ENCODE measurements at places on chromosomes 13 and 19.

DNA sequence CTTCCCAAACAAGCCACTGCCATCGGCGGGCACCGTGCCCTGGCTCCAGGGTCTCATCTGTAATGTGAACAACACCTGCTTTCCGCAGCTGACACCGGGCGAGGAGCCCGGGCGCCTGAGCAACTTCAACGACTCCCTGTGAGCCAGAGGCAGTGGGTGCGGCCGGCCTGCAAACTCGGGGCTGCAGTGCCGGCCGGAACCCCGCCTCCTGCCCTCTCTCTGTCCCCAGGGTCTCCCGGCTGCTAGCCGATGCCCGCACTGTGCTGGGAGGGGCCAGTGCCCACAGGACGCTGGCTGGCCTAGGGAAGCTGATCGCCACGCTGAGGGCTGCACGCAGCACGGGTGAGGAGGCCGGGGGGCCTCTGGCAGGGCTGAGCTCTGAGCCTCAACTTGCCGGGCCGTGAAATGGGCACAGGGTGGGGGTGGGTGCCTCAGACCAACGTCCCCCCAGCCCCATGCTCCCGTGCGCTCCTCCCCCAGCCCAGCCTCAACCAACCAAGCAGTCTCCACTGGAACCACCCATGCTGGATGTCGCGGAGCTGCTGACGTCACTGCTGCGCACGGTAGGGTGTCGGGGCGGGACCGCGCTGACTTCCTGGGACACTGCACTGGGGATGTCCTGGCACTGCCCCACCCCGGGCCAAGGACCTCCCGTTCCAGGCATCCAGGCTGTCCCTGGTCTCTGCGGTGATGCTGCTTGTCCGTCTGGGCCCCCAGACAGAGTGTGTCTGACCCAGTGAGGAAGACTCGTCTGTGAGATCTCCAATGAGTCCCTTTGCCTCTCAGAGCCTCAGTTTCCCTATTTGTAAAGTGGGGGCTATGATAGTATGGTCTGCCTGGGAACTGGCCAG lies 2.2 kb downstream of the ABCA7 start:
- no peak for DNase-seq

DNA sequence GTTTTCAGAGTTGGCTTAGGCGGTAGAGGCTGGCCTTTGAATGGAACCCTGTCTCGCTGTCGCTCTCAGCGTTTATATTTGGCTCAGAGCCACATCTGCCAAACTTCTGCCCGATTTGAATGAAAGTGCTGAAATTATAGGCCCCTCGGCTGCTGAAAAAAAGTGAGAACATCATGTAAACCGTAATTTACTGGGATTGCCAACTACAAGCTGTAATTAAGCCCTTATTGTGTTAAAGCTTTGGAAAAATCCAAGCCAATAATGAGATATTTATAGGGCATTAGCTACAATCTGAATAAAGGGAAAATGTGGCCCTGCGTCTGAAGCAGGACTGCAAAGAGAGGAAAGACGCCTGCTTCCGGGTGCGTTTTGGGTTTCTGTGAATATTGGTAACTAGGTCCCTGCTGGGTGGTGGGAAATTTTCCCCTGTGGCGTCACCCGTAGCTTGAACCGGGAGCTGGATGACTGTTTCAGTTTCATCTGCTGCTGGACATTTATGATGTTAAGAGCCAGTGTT lies 9.9 kb downstream of the DNM2 start:
- no peak for DNase-seq

DNA sequence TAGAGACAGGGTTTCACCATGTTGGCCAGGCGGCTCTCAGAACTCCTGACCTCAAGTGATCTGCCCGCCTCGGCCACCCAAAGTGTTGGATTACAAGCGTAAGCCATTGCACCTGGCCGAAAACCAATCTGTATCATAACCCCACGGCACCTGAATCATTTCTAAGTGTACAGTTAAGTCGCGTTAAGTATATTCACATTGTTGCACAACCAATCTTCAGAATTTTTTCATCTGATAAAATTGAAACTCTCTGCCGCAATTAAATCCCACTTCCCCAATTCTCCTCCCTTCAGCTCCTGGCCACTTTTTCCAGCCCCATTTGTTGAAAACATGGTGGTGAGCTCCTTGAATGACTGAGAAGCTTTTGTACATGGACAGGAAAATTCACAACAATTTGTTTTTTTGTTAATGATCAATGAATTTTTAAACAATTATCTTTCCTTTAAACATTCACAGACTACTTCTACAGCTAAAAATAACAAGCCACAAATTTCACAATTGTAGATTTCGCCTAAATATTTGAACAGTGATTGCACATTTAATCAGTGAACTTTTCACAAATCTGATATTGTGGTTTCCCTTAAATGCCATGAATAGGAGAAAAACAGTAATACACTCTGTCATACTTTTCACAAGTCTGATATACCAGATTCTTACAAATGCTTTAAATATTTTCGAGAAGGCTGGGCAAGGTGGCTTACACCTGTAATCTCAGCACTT lies 13.8 kb downstream of the FGF21 start:
- no peak for DNase-seq

DNA sequence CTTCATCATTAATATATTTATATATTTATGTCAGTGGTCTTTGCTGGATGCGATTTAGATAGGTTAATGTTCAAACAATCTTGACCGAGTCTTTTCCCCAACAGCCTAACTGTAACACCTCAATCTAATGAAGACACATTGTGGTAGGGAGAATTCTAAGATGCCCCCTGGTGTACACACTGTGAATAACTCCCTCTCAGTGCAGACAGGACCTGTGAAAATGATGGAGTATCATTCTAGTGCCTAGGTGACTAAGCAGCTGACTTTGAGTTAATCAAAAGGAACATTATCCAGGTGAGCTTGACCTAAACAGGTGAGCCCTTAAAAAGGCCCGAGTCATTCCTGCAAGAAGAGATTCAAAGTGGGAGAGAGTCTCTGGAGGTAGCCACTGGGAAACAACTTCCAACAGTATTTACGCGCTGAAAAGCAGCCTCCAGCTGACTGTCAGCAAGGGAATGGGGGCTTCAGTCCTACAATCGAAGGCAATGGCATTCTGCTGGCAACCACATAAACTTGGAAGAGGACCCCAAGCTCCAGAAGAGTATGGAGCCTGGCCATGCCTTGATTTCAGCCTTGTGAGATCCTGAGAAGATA lies 28.0 kb upstream of the KBTBD7 start:
- DNase-seq: no peak

DNA sequence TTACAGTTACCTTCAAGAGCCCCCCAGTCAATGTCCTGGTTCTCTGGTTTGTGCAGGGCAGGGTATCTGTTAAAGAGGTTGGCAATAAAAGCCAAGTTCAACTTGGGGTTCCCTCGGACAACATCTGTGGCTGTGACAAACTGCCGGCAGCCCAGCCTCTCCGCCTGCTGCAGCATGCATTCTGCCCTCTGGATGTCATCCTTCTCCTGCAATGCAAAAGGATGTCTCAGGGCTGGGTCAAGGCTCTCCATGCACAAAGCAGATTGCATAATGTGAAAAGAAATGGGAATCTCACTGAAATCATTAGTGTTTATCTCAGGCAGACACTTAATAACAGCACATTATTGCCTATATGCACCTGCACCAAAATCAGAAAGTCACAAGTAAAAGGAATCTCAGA lies 35.1 kb downstream of the LCP1 start:
- no peak for DNase-seq

DNA sequence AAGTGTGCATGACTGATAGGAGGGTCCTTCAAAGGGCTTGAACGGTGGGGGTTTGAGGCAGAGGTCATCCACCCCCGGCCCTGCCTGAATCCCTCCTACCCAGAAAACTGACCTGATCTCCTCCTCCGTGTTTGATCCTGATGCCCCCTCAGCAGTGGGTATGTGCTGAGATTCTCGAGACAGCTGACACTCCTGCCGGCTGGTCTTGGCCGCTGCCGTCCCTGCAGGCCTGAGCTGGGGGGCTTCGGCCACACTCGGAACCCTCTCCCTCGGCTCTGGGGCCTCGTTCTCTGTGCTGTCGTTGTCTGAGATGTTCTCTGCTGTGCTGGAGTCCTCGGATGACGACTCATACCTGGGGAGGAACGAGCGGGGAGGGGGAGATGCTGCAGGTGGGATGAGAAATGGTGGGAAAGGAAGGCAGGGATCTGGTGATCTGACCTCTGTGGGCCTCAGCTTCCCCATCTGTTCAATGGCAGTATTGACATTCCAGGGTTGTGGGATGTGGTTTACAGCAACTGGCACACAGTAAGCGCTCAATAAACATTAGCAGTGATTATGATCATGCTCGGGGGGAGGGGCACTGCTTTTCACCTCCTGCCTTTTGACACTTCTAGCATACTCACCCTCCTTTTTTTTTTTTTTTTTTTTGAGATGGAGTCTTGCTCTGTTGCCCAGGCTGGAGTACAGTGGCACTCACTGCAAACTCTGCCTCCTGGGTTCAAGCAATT lies 20.7 kb downstream of the KANK2 start:
- DNase-seq: no peak

GRCh38 chr13:32527151-32527550 lies 11.4 kb downstream of the N4BP2L2 start:
- DNase-seq: no peak
